ENCODE measurements at places on chromosomes 6 and 20.

DNA sequence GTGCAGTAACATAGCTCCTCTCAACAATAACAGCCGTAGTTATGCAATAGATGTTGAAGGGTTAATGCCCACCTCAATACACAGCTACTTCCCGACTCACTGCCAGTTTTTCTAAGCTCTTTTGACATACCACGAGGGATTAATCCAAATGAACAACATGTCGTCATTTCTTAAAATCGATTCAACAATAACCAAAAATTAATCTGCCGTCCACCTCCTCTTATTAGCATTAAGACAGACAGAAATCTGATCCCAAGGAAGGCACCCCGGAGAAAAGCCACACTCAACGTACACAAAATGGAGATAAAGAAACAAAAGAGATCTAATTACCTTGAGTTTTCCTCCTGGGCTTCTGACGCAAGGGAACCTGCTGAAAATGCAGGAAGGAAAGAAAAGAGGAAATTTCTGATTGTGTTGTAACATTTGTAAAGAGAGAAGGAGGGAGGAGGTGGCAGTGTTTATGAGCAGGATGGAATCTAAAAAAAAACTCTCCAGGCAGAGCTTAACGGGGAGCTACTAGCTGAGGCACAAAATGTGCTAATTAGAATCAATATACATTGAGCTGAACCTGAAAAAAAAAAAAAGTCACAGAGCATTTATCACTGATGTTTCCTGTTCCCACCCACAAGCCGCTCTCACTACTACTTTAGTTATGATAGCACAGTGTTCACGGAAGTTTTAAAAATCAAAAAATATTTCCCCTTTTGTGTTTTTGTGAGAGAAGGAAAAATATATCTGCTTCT is 109.3 kb downstream of the IPCEF1 start:
- peak; percentile 52 for DNase-seq

- DNase-seq = no peak
Observed at GRCh38 chr20:58997141-58997770, 9.8 kb downstream of the CTSZ start.

DNA sequence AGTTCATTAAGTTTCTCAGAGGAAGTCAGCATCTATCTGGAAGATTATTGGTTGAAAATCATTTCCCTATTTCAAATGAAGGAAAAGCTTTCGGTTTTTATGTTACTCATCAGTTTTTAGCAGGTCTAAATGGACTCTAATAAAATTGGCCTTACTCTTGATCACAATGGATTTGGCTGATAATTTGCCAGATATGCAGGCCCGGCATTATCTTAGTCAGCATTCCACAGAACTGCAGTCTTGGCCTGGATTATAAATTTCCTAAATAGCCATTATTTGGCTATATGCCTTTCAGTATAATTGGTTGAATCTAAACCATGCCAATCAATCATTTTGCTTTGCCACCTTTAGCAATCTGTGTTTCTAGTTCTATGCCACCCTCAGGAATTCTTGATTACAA is 91.7 kb upstream of the KCNQ5 start:
- no peak for DNase-seq

DNA sequence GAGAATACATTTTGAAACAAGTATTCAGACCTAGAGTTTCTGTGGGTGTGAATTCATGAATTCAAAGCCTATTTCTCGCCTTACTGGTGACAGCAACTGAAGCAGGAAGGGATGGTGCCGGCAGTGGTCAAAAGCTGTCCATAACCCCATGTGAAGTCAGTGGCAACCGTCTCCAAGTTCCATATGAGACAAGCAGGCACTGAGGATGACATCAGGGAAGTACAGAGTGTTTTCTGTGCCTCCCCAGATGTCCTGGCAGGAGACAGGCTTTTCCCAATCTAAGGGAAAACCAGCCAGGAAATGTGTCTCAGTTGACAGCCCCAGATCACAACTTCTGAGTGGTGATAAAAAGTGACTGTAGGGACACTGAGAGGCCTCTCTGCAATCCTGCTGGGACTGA is 66.6 kb downstream of the HIVEP2 start:
- DNase-seq = no peak

DNA sequence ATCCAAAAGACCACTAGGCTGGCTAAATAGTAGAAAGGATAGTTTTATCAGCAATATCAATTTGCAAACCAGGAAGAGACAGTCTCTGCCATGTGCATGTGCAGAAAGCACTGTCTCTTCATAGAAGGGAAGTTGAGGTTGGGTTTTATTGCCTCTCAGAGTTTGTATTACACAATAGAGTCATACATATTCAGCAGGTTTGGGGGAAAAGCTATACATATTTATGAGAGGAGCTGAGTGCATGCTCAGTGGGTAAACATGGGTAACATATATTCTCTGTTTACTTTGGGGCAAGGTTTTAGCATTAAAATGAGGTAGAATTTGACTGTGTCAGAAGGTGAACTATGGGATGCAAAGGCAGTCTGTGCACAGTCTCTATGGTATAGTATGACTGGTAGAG is 14.9 kb downstream of the TMEM170B start:
- DNase-seq = no peak

GRCh38 chr6:167300902-167301777 is 10.0 kb downstream of the UNC93A start:
- no peak for DNase-seq
